Astrocyte (in vitro differentiated cells and primary cell): ENCODE measurements at places on chromosomes 2 and 18.
A peak's percentile ranks its signal among the peaks of the same experiment; 100 is the strongest.

GRCh38 chr2:117232305-117232704 is 582.2 kb upstream of the DDX18 start:
- no peak for DNase-seq

GRCh38 chr2:200962811-200963123 is 693 bp downstream of the ORC2 start:
- DNase-seq: no peak

GRCh38 chr18:8744038-8744437 is 38.7 kb downstream of the MTCL1 start:
- DNase-seq: no peak

DNA sequence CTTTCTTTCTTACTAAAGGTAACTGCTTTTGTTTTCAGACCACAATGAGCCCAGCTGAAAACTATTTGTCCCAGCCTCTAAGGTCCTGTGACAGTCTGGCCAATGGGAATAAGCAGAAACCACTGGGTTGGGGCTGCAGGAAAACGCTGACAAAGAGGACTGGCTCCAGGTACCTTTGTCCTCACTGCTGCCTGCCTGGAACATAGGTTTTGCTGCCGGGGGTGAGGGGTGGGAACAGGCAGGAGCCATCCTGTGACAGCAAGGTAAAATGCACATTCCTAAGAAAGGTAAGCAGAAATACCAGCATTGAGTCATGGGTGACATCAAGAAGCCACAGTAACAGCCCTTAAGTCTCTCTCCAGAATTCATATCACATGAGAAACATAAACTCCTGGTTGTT is 21.6 kb downstream of the PTPN2 start:
- DNase-seq: peak; percentile 36

DNA sequence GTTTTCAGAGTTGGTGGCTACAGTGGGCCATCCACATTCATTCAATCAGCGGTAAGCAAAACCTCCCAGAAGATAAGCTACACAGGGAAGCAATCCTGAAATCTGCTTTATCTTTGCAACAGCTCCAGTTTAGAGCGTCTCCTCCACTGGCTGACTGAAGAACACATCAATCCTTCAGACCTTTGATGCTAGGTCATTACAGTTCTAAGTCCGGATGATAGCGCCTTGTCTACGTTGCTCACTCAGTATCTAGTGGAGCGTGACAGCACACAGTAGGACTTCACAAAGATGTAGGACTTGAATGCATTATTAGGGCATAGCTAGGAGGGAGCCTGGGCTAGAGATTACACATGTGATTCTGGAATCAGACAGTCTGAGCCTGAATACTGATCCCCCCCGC is 5.0 kb downstream of the COLEC12 start:
- no peak for DNase-seq

DNA sequence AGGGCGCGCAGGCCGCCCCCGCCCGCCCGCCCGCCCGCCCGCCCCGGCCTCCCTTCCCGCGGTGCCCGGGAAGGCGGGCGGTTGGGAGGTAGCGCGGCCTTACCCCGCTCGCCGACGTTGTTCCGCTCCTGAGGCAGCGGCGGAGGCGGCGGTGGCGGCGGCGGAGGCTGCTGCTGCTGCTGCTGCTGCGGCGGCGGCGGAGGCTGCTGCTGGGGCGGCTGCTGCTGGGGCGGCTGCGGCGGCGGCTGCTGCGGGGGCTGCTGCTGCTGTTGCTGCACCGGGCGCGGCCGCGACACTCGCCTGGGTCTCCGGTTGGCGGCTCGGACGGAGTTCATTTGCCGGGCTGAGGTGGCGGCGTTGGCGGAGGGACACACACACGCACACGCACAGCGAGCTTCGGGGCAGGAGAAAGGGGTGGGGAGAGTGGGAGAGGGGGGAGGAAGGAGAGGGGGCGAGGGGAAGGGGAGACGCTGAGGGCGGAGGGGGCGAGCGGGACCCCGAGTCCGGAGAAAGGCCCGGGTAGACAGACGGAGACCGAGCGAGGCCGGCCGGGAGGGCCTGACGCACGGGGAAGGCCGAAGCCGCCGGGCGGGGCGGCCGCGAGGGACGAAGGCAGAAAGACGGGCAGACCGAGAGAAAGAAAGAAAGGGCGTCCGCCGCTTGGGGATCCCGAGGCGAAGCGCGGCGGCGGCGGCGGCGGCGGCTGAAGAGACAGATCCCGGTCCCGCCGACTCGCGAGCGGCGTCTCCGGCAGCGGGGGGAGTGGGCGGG is 727 bp downstream of the FBXO11 start:
- DNase-seq: peak; percentile 47

GRCh38 chr2:100878000-100878791 is 58.3 kb downstream of the NPAS2 start:
- DNase-seq: no peak

DNA sequence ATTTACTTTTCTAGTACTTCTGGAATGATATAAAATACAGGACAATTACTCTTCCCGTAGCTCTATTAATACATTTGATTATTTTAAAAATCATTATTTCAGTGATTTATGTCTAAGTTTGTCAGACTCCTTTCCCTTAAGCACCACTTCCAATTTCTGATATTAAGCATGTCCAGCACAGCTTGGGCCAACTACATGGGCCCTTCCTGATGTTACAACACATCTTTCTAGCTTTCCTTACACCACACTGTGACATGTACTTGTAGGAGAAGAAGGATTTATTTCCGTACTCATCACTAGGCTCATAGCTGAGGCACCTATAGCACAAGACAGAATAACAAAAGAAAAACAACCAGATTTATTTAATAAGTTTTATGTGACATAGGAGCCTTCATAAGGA is 134.8 kb upstream of the HNRNPA3 start:
- no peak for DNase-seq

DNA sequence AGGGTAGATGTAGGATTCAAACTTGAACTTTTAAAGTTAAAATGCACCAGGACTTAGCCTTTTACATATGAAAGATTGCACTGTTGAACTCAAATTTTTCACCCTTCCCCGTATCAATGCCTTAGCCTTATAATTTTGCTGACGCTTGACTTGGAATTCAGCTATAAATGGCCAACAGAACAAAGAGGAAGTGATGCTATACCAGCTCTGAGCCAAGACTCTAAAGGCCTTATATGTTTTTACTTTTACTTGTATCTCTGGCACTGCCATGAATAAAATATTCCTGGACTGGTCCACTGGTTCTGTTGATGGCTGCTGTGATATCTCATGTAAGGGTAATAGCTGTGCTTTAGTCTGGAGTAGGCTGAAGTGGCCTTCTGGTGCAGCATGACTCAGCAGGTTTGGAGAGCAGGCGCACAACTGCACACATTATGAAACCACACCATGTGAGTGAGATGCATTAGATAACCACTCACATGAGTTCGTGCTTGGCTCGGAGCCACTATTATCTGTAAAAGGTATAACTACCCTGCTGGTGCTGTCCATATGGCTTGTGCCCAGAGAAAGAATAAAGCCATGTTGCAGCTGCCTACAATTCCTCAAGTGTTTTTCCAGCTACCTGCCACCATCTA is 8.4 kb upstream of the IER3IP1 start:
- DNase-seq: peak; percentile 37

DNA sequence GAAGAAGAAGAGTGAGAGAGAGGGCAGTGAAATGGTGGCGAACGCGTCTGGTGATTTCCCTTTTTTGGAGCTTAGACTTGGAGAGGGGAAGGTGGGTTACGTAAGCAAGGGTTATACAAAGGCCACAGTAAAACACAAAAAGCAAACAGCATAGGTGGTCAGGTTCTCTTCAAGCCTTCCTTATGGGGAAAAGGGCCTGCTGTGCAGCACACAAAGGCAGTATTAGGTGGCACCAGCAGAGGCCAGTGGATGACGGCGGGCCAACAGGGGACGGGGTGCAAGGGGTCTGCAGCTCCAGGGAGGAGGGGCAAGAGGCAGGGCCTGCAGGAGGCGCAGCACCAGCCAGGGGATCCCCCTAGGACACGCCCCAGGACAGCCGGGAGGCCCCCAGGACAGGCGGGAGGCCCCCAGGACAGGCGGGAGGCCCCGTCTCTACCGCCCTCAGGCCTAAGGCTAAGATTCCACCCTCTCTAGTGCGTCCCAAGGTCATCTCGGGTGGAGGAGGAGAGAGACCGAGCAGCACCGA is 32.6 kb upstream of the NPC1 start:
- no peak for DNase-seq

GRCh38 chr2:230266638-230267037 is 41.1 kb downstream of the SP140 start:
- DNase-seq: no peak

DNA sequence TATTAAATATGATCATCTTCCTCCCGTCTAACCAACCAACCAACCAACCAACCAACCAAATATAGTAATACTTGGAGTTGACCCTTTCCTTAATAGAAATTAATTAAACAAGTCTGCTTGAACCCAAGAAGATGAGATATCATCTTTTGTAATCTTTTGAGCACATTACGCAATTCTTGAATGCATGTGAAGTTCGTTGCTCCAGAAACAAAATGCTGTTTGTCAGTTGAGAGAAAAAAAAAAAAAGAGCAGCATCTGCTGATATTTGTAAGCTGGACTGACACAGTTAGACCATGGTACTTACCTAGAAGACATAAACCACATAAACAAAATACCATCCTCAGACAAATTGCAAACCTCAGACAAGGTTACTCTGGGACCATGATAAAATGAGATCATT is 9.2 kb upstream of the SERPINB2 start:
- no peak for DNase-seq
